ENCODE measurements at places on chromosomes 1 and 21.

- no peak for DNase-seq
Measured at GRCh38 chr1:241310451-241310850, 46.6 kb downstream of the RGS7 start.

DNA sequence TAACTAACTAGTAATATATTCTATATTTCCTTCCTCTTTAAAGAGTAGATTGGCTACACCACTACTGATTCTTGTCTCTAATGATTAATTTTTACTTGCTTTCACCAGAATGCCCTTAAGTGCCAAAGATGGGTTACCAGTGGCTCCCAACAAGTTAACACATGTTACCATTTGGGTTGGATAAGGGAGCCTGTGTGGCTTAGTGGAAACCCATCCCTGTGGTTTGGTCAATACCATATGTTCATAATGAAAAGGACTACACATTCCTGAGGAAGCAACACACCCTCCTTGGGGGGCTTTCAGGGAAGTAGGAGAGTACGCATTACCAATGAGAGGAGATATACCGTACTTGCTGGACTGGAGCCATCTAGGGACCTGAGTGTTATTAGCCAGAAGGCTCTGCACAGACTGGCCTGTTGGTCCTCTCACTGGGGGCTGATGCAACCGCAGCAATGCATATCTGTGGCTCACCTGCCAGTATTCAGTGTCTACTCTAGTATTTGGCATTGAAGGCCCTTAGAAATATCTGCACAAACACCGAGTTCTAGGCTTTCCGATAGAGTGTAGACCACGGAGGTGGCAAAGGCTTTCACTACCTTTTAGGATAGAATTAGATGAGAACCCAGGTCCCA lies 29.3 kb upstream of the PLXNA2 start:
- DNase-seq, result no peak

- no peak for DNase-seq
Measured at GRCh38 chr21:45094412-45094811, 20.0 kb downstream of the ADARB1 start.

DNA sequence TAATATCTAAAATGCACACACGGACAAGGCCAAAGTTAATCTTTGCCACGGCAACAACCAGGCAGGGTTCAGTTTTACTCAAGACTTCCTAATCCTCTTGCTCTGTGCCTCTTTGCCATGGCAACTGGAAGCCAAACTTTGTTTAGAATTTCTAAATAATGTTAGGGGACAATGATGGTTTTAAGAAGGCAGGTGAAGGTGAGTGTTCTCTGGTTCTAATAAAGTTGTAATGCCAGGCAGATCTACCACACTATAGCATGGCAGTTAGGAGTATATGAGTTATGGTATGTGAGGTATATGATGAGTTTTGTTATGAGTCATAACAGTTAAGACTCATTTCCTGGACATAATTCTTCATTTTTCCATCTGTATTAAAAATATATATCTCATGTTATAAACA lies 2.7 kb downstream of the PTPRC start:
- no peak for DNase-seq

All from stimulated activated CD4-positive, alpha-beta T cell treated with anti-CD3 and anti-CD28 coated beads, Interleukin-1b, Interleukin-23, amount 100 ng/mL, for 4 hours (primary cell).